ENCODE measurements at places on chromosomes 6 and 20.

DNA sequence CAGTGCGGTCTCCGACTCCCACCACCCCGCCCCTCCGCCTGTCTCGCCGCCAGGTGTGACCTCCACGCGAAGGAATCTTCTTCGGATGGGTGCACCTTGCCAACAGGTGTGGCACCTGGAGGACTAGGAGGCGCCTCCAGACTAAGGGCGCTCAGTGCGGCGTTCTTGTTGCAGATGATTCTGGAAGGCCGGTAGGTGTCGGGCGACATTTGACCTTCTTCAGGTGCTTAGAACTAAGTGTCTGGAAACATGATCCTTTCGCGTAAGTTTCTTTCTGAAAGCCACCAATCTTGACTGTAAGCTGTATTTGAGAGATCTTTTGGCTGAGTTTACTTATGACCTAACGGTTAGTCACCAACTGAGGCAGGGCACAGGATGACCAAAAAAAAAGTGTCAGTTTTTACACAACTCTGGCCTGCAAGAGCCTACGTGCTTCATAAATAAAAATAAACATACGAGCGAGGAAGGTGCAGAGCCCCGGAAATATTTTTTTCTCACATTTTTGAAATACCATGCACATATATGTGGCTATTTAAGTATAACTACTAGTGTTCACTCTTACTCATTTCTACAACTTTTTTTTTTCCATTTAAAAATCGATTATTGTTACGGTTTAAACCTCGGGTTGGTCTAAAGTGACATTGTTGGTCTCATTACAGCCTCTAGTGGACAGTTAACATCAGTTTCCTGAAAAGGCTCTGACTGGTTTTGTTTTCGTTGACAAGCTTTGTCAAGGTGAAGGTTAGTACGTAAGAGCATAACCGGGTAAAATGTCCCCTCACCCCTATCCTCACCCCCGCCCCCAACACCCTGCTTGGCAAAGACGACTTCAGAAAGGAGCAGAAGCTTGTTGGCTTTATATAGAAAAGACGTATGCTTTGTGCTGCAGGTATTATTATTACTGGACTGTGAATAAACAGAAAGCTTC lies 1.6 kb upstream of the ATXN1 start:
- DNase-seq, result peak; percentile 87

DNA sequence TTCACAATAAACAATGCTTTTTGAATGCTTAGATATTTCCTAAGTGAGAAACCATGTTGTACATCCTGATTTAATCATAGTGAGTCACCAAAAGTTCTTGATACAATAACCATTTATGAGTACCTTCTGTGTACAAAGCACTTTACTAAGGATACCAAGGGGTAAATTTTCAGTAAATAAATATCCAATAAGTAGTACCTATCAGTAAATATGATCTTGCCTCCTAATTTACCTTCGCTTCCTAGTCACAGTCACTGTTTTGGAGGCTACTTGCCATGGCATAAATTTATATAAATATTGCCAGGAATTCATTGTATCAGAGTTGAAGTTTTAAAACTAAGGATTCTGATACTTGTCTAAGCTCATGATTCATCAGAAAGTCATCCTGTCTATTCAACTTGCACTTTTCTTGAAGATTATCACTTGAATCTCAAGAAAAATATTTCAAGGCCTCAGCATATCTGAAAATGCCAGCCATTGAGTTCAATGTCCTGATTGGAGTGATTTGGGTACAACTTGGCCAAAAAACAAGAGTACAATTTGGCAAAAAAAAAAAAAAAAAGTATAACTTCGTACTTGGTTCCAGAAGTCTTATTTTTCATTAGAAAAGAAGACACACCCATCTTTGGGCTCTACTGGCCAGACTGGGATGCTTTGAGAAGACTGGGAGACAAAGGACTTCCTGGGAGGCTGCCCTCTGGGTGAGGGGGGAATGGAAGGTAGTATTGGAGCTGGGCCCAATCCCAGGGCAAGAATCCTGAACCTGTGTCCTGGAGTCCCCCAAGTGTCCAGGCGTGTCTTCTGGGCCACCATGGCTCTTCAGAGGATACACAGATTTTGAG lies 32.8 kb downstream of the RAB22A start:
- DNase-seq, result no peak

DNA sequence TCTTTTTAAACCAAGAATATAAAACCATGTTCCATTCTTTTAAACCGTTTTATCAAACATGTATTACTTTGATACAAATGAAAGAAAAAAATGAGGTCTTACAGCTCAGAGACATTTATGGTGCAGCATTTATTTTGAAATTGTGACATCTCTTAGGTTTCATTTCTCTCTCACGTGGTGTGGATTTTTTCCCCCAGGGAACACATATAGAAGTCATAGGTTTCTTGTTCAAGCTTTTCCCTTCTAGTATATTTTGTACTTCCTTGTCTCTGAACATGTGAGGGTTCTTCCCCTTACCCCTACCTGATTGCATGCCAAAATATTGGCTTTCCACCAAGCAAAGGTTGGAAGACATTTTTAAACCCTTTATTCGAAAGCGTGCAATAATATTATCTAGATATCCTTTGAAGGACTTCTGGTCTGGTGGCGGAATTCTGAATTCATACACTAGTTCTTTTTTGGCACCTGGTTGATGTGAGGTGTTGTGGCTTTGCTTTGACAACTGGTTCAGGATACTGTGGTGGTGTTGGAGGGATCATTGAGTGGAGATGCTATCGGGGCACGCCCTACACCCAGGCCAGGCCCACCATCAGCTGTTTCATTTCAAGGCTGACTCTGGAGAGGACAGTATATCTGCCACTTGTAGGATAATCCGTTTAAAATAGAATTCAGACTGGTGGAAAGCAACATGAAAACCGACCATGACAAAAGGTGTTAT lies 5.6 kb upstream of the FAM50B start:
- no peak for DNase-seq

DNA sequence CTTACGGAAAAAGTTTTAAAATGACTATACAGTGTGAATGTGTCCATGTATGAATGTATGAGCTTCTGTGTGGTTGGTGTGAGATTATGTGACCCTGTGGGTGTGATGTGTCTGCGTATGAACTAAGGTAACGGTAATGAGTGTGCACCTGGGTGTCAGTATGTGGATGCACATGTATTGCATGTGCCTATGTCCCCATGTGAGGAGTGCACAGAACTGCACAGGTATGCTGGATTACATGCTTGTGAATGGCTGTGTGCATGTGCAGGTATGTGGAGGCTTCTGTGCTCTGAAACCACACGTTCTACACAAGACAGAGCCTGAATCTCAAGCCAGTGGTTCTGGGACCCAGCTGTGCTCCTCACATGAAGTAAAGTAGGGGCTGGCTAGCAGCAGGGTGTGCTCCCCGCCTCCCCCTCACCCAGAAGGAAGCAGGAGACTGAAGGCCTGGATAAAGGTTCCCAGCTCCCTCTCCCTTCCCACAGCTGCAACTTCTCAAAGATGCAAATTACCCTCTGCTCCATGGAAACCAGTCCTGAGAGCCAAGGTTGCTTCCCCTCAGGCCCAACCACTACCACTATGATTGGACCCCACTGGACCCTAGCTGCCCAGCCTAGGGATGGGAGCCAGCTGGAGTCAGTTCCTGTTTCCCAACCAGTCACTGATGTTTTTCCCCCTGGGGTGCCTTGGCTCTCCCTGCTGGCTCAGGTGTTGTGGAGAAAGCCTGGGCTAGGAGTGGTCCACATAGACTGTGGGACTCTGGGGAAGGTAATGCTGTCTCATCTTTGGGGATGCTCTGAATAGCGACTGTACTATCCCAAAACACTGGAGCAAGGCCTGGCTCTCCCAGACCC lies 24.8 kb upstream of the SPDEF start:
- DNase-seq, result no peak

- peak; percentile 5 for DNase-seq
Observed at GRCh38 chr20:45783656-45784294, 7.9 kb downstream of the WFDC3 start.

DNA sequence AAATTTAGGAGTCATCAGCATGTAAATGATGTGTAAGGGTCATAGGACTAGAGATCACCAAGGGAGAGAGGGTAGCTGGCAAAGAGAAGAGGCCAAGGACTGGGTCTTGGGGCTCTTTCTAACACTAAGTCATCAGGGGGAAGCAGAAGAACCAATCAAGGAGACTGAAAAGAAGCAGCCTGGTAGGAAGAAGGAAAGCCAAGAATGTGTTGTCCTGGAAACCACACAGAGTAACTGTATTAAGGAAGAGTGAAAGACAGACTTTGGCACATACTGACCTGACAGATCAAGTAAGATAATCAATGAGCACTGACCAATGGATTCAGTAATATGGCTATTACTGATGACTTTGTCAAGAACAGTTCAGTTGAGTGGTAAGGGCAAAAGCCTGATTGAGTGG lies 42.3 kb upstream of the LAMA4 start:
- no peak for DNase-seq

GRCh38 chr20:32338665-32339064 lies 19.5 kb upstream of the ASXL1 start:
- no peak for DNase-seq

- DNase-seq, result no peak
Observed at GRCh38 chr20:33650111-33650752, 11.9 kb upstream of the C20orf144 start.

GRCh38 chr6:26331218-26332073 lies 33.6 kb upstream of the BTN3A2 start:
- DNase-seq, result peak; percentile 70

GRCh38 chr20:21981597-21982344 lies 276.3 kb downstream of the PAX1 start:
- DNase-seq, result no peak

DNA sequence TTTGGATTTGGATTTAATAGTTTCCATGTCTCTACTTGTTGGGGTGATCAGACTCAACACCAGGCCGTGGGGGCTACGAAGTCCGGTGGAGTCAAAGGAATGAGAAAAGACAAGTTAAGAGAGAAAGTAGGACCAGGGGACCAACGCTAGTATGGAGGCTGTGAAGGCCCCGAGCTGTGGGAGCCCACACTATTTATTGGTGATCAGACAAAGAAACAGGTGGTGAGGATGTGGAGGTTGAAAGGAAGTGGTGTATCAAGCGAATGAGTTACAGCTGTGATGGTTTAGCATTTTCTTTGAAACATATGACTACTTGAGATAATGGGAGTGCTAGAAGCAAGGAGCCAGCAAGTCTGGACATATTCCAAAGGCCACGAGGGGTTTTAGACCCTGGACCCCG lies 62.4 kb downstream of the AKAP7 start:
- DNase-seq, result no peak

DNA sequence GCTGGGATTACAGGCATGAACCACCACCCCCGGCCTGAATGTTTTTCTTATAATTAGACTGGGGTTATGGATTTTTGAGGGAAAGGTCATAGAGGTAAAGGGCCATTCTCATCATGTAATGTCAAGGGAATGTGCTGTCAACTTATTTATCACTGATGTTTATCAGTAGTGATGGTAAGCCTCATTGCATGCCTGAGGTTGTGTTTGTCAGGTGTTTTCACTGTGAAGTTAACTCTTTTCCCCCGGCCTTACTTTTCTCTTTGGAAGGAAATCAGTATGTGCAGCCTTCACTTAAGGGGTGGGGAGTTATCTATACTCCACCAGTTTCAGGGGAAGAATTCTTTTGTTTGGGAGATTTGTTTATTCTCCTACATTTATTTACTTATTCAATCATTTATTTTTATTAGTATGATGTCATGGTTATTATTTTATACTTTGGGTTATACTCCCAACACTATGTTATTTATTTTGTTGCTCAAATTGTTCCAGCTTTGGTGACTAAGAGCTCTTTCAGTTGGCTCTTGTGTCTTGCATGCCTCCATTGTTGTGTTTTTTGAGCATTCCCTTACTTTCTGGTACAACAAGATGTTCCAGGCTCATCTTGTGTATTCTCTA lies 2.8 kb upstream of the SLC17A5 start:
- DNase-seq, result no peak

DNA sequence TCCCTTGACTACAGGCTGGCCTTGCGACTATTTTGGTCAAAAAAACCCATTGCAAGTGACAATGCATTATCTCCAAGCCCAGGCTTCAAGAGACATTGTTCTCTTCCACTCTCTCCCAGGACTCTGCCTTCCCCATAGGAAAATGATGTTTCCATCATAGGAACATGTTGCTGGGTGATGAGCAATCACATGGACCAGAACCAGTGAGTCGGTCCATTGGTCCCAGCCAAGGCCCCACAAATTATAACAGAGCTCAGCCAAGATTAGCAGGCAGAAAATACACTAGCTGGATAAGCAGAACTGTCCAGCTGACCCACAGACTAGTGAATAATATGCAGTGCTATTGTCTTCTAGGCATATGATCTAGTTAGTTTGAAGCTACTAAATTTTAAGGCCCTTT lies 27.4 kb downstream of the TENT5A start:
- no peak for DNase-seq

DNA sequence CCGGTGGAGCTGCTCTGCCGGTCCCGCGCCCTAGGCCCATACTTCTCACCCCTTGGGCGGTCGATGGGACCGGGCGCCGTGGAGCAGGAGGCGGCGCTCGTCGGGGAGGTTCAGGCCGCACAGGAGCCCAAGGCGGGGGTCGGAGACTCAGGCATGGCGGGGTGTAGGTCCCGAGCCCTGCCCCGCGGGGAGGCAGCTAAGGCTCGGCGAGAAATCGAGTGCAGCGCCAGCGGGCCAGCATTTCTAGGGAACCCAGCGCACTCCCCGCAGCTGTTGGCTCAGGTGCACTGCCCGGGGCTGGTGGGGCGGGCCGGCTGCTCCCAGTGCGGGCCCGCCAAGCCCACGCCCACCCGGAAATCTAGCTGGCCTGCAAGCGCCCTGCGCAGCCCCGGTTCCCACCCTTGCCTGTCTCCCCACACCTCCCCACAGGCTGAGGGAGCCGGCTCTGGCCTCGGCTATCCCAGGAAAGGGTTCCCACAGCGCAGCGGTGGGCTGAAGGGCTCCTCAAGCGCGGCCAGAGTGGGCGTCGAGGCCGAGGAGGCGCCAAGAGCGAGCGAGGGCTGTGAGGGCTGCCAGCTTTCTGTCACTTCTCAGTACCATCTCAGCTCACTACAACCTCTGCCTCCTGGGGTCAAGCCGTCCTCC lies 40.2 kb upstream of the GMPR start:
- DNase-seq, result no peak

GRCh38 chr6:167130008-167130677 lies 7.2 kb downstream of the CCR6 start:
- DNase-seq, result no peak

- no peak for DNase-seq
Observed at GRCh38 chr6:162100096-162100495, 627.5 kb downstream of the PRKN start.

- DNase-seq, result peak; percentile 35
Observed at GRCh38 chr6:32439602-32440214, at the start of gene HLA-DRA. Gene HLA-DRA (plus strand): TSS chr6:32439887. CDS start chr6:32439951, 64 bp downstream.

GRCh38 chr20:44291754-44292153 lies 19.2 kb downstream of the FITM2 start:
- DNase-seq, result no peak

- DNase-seq, result no peak
Observed at GRCh38 chr6:56549014-56549413, 93.7 kb downstream of the DST start.

GRCh38 chr6:56297022-56297989 lies 49.9 kb upstream of the COL21A1 start:
- DNase-seq, result no peak

Measured in G401 (cell line).